ENCODE measurements at places on chromosomes 4 and X.

GRCh38 chrX:70022616-70023015, 27.1 kb downstream of the AWAT2 start:
- no peak for DNase-seq

DNA sequence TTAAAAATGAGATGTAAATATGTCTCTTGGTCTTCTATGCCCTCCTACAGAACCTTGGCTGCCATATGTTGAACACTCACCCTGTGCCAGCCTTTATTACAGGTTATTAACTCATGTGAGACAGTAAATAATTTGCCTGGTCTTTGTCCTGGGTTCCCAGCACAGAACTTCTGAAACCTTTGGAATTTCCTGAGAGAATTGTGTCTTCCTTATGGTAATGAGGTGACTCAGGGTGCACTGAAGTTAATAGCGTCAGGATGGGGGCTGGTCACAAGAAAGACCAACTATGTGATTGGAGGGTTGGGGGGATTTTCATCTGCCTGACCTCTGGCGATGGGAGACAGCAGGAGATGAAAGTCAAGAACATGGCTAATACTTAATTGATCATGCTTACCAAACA, 289.8 kb upstream of the STS start:
- DNase-seq, result no peak

- DNase-seq, result no peak
Measured at GRCh38 chrX:51361251-51361650, 28.6 kb downstream of the NUDT10 start.

DNA sequence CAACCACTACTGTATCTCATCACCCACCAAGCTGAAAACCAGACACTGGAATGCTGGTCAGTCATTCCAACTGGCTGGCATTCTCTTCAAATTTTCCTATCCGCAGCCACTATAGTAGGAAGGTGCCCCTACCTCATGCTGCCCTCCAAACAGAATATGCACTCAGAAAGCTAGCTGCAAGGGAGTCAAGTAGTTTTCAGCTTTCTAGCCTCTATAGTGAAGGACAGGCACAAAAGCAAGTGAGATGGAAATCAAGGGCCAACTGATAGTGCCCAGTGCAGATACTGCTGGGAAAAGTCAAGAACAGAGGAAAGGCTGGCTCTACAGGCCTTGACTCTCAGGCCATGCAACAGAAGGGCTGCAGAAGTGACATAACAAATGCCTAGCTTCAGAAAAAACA, 47.2 kb downstream of the BCOR start:
- DNase-seq, result no peak

GRCh38 chr4:73762409-73762808, 22.0 kb downstream of the CXCL8 start:
- DNase-seq, result no peak

GRCh38 chr4:175946472-175947116, 119.0 kb upstream of the WDR17 start:
- no peak for DNase-seq

DNA sequence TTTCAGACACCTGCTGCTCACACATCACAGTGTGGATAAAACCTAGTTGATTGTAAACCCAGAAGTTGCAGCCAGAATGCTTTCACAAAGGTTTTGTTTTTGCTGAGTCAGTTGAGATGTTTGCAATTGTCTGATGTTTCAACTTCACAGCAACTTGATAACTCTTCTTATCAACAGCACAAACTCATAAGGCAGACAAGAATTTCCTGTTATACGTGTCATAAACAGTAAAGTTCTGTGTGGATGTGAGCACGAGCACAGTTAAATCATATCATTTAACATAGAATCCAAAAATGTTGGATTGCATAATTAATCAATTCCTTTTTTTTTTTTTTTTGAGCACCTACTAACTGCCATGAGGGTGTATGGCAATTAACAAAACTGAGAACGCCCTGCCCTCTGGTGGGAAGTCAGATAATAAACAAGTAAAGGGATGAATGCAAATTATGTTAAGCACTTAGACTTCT, 512.2 kb downstream of the PDHA2 start:
- DNase-seq, result no peak

GRCh38 chr4:79476196-79476595, 68.2 kb upstream of the GK2 start:
- peak; percentile 32 for DNase-seq

GRCh38 chr4:73439445-73439844, 3.4 kb downstream of the AFP start:
- no peak for DNase-seq

- no peak for DNase-seq
Measured at GRCh38 chr4:177323416-177323815, 13.7 kb downstream of the NEIL3 start.

DNA sequence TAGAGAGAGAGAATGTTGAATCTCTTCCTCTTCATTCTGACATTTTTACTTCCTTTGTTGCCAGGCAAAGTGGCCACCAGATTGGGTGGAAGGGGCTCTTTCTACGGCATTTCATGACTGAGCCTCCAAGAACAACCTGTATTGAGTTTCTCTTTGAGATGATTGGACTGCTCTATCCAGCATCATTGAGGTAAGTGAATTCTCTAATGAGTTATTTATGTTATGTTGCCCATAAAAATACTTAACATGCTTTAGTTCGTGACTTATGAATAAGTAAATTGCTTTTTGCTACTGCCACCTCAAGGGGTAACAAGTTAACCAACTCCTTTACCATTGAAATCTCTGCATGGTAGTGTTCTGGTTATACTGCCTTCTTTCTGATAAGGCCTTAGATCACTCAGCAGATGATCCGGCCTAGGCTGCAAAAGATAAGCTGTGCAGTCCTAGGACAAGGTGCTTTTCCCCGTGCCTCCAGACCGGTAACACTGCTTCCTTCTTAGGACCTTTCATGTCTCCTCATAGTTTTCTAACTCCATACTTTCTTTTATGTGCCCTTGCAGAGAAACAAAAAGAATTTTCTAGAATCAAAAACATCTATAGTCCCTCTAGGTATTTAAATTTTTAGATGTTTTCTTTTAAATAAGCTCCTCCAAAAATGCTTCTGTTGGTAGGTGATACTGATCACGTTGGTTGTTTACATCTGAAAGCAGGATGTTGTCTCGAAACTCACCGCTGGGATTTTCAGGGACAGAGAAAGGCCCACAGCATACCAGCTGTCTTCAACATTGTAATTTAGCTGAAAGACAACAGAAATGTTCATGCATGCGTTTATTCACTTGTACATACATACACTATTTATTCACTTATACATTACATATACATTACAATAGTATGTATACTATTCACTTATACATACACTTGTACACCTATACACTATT, 157.1 kb upstream of the RBPJ start:
- DNase-seq, result no peak

DNA sequence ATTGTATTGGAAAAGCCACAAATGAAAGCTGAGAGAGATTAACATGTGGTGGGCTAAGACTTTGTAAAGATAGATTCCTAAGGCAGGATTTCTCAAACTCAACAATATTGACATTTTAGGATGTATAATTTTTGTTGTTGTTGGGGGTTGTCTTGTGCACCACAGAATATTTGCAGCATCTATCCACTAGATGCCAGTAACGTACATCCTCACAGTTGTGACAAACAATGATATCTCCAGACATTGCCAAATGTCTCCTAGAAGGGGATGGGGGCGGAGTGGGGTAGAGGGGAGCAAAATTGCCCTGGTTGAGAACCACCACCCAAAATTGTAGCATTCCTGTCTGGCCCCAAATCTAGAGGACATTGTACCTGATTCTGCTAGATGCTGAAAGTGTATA, 14.7 kb upstream of the CBR4 start:
- peak; percentile 57 for DNase-seq

GRCh38 chrX:68433981-68434299, 645 bp upstream of the OPHN1 start:
- no peak for DNase-seq

GRCh38 chr4:100804576-100805360, 286.9 kb upstream of the EMCN start:
- no peak for DNase-seq

DNA sequence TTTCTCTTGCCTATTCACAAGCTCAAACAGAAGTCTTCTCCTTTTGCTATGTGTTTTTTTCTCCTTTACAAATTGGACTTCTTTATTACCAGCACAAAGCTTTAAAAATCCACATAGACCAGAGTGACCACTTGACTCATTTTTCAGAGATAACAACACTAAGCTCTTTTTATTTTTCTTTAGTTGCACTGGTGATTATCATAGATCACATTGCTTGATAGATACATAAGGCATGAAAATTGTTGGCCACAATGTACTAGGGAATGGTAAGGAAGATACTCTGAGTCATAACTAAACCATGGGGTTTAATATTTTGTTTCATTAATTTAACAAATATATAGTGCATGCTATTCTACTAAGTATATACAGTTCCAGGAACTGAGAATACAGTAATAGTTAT, 159.0 kb downstream of the GASK1B start:
- peak; percentile 56 for DNase-seq

DNA sequence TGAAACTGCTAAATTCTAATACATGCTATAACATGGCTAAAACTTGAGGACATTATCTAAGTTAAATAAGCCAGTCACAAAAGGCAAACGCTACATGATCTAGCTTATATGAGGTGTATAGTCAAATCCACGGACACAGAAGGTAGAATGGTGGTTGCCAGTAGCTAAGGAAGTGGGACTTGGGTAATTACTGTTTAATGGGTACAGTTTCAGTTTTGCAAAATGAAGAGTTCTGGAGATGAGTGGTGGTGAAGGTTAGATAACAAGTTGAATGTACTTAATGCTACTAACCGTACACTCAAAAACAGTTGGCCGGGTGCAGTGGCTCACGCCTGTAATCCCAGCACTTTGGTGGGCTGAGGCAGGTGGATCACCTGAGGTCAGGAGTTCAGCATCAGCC, 644.5 kb upstream of the DIPK2B start:
- no peak for DNase-seq

DNA sequence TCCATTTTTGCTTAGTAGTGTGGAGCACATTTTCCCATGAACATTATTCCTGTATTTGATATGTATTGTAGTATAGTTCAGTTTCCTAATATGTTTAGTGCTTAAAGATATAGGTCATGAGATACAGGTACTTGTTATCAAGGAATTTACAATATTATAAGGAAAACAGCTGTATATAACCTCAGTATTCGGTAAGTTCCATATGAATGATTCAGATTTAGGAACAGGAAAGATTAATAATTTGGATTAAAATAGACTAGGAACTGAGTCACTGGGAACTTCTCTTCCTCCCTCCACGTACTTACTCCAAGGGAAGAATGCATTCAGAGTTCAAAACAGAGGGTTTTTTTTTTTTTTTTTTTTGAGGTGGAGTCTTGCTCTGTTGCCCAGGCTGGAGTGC, 20.0 kb downstream of the DIAPH2 start:
- peak; percentile 9 for DNase-seq

- DNase-seq, result no peak
Measured at GRCh38 chr4:47372561-47372960, 90.9 kb downstream of the COMMD8 start.

DNA sequence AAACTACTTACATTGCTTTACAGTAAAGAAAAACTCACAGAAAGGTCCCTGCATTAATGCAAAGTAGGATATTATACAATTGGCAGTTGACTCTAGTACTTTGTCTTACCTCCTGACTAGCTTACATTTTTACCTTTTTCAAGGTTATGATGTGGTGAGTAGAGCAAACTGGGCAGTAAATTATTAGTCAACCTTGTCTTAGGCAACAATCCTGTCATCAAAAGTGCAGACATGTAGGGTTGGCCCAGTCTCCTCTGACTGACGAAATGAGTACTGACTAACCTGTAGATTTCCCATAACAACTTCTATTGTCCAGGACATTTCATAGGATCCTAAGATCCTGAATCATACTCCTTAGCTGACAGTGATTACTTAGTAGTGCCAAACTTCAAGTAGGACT, 142.0 kb upstream of the NUDT6 start:
- peak; percentile 12 for DNase-seq

DNA sequence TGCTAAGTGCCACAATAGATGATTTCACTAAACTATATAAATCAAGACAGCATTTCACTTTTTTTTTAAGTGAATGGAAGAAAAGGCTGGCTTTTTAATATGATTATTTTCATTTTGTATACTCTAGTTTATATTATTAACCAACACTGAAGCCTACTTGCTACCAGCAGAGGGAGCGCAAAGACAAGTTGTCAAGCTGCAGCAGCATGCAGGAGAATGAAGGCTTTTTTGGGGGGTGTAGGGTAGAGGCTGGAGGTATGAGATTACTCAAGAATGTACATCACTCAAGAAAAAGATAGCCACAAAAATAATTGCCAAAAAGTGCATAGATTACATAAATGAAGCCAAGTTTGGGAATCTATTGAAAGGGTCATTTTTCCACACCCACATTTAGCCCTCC, 519.5 kb downstream of the FGF13 start:
- no peak for DNase-seq

DNA sequence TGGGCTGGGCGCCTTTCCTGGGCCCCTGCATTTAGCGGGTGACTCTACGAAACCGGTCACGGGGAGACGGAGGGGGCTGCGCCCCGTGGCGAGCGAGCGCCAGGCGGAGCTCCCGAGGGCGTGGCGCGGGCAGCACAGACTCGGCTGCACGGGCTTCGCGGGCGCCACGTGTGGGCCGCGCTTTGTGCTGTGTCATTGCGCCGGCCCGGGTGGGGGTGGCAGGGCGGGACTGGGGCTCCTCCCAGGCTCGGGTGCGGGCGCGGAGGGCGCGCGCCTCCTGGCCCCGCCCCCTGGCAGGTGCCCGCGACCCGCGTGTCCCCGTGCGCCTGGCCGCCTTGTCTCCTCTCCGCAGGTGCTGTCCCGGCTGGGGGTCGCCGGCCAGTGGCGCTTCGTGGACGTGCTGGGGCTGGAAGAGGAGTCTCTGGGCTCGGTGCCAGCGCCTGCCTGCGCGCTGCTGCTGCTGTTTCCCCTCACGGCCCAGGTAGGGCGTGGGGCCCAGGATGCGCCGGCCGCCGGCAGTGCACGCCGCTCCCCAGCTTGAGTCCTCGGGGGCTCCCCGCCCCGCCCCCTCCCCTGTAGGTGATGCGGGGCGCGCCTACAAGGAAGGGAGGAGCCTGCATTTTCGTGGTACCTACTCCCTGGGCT, 651 bp downstream of the UCHL1 start:
- peak; percentile 57 for DNase-seq

DNA sequence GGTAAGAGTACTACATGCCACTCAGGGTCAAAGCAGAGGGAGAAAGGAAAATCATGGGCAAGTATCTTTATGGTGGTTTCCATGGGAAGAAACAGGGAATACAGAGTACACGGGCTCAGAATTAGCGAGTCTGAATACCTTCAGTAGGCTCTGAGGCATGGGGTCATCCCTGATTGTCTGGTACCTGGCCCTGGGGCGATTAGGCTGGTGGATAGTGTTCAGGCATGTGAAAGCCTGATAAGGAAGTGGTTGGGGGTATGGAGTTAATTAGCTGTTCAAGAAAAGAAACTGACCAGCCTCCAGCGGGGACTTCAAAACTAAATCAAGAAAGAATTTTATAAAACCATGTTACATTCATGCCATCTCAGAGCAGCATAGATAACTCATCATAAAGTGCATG, 518.8 kb downstream of the RAB28 start:
- no peak for DNase-seq
